Right ventricle myocardium inferior (tissue), 1 donor: ENCODE measurements at places on chromosomes 5 and 9.

DNA sequence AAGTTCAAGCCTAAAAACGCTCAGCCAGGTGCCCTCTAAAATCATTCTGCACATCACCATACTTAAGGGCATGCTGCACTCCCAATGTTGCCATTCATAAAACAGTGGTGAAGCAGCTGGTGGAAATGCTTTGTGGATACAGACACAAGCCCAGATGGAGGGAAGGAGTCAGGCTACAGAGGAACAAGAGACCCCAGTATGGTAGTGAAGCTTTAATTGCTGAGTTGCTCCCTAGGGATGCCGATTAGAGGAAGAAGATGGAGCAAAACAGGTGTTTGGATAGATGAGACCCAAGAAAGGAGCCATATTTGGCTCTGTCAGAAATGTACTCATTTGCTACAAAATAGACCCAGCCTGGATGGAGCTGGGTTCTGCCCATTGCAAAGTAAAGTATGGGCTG is 230.5 kb downstream of the NSG2 start:
- no peak for DNase-seq

- no peak for DNase-seq
Observed at GRCh38 chr5:125236007-125236406, 489.6 kb upstream of the ZNF608 start.

DNA sequence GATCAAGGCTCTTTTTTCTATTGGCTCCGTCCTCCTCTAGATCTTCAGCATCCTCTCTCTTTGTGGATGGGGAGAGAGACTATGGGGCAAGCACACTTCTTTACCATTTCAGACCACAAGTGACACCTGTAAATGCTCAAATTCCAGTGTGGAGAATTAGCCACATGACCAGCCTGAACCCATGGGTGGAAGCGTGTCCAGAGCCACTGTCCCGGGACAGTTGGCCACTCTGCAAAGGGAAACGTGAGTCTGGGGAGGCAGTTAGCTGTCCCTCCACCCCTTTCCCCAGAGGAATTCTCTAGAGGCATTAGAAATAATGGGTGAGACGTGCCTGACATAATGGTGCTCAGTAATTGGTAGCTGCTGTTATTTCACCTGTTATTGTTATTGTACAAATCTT is 40.9 kb downstream of the AMBP start:
- no peak for DNase-seq

GRCh38 chr5:53893626-53894025 is 333.2 kb downstream of the NDUFS4 start:
- DNase-seq = no peak

GRCh38 chr5:110846398-110847001 is 107.7 kb downstream of the SLC25A46 start:
- DNase-seq = no peak

GRCh38 chr5:62795926-62796325 is 217.3 kb downstream of the LRRC70 start:
- DNase-seq = no peak
